NCI-H1048 (cell line): ENCODE measurements at places on chromosomes 7 and 10.
A peak's percentile ranks its signal among the peaks of the same experiment; 100 is the strongest.

GRCh38 chr7:76225379-76225778, 23.7 kb downstream of the SRRM3 start:
- DNase-seq, result no peak

- DNase-seq, result no peak
Observed at GRCh38 chr7:27771111-27771510, 31.1 kb downstream of the TAX1BP1 start.

DNA sequence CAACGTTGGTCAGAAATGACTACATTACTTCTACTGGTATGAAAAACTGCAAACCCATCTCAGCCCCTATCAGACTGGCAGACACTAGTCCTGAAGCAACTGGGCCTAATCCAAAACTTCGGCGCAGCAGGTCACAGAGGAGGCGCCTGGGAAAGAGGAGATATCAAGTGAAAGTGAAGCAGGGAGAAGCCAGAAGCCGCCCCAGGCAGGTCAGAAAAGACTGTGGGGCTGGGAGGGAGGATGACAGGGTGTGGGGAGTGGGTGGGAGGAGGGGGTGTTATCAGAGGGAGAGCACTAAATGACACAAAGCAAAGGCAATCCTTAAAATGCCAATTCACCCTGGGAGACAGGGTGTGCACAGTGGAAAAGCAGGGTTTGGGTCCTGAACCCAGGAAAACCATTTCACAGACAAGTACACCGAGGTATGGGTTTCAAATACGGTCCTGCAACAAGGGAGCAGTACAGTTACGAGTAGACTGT, 731 bp downstream of the CHCHD3 start:
- DNase-seq, result no peak

DNA sequence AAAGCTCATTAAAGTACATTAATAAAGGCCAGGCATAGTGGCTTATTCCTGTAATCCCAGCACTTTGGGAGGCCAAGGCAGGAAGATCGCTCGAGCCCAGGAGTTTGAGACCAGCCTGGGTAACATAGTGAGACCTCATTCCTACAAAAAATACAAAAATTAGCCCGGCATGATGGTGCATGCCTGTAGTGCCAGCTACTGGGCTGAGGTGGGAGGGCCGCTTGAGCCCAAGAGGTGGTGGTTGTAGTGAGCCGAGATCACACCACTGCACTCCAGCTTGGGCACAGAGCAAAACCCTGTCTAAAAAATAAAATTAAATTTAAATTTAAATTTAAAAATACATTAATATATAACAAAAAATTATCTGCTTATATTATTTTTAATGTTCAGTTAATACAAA, 7.1 kb upstream of the TAS2R39 start:
- no peak for DNase-seq

GRCh38 chr10:15859509-15859905, 800 bp downstream of the MINDY3 start:
- DNase-seq, result no peak

- no peak for DNase-seq
Observed at GRCh38 chr7:105910172-105910571, 33.8 kb upstream of the ATXN7L1 start.

DNA sequence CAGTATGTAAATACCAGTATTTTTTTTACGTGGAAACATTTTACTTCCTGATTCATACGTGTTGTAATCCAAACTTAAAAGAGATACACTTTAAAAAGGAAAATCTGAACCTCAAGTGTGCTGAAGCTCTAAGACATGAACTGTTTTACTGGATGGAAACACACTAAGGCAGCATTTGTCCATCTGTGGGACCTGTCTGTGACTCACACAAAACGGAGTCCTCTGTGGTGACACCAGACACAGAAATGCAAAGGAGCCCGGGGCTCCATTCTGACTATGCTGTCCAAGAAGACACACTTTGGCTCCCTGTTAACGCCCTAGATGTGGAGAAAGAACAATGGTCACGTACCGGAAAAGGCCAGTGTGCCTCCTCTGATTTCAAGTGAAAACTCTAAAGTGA, 23.9 kb downstream of the RNF133 start:
- DNase-seq, result no peak

DNA sequence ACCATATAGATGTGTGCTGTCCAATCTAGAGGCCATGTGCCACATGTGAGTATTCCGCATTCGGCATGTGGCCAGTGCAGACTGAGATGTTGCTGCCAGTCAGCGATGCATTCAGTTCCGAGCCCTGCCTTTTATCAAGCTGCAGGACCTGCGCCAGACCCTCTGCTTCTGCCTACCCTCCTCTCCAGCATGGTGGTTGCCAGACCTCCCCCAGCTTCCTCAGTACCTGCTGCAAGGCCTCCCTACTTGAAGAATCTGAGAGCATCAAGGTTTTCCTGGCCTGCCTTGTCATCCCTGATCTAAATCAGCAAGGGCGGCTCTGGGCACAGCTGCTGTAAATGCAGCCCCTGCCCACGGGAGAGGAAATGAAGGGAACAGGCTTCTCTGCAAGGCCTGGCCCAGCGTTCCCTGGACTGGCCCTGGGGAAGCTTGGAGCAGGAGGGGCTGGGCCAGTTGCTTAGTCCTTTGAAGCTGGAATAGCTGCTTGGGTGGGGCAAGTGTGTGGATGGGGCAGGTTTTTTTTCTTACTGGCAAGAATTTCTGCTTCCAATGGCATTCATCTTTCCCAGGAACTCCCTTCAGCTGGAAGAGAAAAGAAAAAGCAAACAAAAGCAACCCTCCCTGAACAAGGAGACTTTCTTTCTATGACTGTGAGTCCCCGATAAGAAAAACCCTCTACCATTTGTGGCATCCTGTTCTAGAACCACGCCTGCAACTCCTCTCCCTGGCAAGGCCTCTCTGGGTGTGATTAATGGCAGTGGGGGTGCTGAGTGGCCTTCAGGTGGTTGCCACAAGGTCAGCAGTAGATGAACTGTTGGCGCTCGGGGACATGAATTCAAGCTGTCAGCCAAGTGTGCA, 93.0 kb downstream of the NHLRC2 start:
- DNase-seq, result no peak

DNA sequence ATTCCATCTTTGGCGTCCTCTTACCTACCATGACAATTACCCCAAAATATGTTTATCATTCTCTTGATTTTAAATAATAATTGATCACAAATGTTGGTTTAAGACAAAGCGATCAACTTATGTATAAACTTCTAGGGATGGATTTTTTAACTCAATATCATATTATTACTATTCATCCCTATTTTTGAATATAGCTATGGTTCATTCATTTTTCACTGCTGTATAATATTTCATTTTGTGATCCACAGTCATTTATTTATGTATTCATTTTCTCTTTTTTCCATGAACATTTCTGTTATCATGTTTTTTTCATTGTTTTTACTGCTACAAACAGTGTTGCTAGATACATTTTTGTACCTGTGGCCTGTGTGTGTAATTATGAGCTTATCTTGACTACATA, 61.3 kb upstream of the MET start:
- no peak for DNase-seq

DNA sequence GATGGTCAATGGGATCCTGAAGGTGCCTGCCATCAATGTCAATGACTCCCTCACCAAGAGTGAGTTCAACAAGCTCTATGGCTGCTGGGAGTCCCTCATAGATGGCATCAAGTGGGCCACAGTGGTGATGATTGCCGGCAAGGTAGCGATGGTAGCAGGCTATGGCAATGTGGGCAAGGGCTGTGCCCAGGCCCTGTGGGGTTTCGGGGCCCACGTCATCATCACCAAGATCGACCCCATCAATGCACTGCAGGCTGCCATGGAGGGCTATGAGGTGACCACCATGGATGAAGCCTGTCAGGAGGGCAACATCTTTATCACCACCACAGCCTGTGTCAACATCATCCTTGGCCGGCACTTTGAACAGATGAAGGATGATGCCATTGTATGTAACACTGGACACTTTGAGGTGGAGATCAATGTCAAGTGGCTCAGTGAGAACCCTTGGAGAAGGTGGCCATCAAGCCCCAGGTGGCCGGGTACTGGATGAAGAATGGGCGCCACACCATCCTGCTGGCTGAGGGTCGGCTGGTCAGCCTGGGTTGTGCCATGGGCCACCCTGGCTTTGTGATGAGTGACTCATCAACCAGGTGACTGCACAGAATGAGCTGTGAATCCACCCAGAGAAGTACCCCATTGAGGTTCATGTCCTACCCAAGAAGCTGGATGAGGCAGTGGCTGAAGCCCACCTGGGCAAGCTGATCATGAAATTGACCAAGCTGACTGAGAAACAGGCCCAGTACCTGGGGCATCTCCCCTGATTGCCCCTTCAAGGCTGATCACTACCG, 63.0 kb upstream of the ANTXRL start:
- DNase-seq, result no peak

DNA sequence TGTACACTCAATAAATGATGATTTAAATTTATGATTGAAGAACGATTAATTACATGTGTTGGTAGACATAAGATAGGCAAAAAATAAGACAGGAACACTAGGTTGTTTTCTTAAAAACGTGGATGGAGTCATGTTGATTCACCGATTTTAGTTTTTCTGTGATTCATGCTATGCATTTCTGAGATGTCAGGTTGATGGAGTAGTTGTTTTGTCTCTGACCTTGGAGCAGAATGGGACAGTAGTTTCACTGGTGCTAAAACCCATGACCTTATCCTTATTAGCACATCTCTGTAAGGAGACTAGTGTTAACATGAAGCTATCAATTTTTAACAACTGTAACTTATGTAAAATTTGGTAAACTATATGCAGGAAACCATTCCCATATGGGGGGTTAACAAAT, 611.6 kb upstream of the FZD8 start:
- no peak for DNase-seq

GRCh38 chr7:11830582-11831155, 1.3 kb downstream of the THSD7A start:
- DNase-seq, result no peak

GRCh38 chr10:97333351-97333600, 1.3 kb downstream of the FRAT2 start:
- no peak for DNase-seq

DNA sequence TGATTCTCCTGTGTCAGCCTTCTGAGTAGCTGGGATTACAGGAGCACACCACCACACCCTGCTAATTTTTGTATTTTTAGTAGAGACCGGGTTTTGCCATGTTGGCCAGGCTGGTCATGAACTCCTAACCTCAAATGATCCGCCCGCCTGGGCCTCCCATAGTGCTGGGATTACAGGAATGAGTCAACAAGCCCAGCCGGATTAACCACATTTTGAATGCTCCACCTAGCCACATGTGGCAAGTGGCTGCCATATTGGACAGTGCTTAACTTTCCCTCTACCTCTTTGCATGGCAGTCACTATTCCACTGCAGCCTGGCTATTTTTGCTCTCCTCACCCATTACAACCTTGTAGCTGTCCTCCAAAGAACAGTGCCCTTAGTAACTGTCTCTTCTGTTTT, 160.1 kb downstream of the GATA3 start:
- no peak for DNase-seq

GRCh38 chr10:6204341-6205191, 1.8 kb downstream of the PFKFB3 start:
- DNase-seq, result peak; percentile 51

DNA sequence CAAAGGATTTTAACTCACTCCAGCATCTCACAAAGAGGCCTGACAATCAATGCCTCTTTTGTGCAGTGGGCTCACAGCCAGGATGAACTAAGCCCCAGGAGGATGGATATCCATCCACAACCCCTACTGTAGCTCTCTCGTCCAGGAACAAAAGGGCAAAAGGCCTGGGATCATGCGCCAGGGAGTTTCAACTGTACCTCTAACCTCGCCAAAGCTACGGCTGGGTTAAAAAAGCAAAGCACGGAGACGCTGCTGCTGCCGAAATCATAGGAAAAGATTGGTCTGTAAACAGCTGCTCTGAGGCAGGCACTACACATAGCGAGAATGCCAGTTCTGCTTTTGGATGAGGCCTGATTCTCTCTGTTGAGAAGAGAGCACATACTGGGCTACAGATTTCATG, 32.1 kb downstream of the VSTM4 start:
- DNase-seq, result no peak

DNA sequence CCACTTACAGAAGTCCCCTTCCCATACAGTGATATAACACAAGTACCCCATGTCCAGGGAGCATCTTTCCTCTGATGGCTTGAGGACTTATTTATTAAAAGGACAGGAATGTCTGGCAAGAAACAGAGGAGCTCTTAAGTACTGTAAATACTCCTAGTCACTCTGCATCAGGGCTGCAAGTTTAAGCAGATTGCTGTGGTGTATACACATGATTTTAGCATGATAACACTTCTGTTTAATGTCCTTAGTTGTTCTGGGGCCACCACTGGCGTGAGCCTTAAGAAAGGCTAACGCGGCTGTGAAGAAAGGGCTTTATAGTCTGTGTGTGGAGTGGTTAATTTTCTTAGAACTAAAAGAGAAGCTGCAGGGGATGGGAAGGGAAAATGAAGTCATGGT, 65.7 kb downstream of the GBF1 start:
- no peak for DNase-seq

DNA sequence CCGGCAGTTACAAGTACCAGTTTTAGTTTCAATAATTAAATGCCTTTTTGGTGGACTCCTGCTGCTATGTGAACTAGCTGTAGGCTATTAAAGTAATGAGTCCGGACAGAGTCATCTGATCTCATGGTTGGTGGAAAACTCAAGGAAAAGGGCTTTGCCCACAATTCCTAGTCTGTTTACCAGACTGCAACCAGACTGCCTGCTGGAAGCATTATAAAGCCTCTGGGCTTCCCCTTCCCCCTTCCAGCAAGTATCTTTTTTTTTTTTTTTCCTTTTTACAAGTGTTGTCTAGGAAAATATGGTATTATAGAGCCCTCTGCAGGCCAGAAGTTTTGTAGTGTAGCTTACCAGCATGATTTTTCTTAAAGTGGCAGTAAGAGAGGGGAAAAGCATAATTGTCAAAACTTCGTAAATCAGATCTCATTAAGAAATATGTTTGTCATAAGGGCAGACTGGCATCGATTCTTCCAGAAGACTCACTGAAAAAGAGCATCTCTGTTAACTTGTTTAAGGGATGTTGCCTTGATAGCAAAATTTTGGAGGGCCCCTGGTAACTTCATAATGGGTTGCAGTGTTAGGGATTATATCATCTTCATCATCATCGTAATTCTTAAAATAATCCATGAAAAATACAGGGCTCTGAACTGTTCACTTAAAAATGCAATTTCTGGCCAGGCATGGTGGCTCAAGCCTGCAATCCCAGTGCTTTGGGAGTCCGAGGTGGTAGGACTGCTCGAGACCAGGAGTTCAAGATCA, 181.3 kb downstream of the TAX1BP1 start:
- DNase-seq, result no peak
